Dermis blood vessel endothelial cell (primary cell): ENCODE measurements at places on chromosomes 7 and 10.

GRCh38 chr7:125412890-125413665 lies 483.5 kb upstream of the POT1 start:
- no peak for DNase-seq

DNA sequence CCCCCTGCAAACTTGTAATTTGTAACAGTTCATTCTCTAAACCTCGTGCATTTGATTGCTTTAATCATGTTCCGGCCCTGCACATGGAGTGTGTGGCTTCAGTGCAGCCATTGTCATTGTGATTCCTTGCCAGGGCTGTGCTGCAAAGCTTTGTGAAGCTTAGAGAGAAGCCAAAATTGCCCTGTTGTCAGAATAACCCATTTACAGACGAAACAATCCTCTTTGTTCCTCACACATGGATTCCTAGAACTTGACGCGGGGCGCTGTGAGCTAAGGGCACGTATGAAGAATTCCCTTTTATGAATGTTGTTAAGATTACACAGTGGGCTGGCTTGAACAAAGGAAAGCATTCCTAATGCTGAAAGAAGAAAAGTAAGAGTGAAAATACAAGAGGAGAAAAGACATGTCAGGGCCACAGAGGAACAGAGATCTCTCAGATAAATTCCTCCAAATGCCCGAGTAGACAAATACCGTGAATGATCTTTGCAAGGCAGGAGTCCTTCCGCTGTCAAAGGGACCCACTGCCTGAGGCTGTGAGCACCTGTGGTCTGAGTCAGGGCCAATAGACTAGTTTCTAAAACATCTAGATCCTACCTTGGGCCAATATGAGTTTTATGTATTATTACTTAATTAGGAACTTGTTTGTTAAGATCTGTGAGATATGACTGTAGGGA lies 205.4 kb upstream of the C7orf33 start:
- no peak for DNase-seq

DNA sequence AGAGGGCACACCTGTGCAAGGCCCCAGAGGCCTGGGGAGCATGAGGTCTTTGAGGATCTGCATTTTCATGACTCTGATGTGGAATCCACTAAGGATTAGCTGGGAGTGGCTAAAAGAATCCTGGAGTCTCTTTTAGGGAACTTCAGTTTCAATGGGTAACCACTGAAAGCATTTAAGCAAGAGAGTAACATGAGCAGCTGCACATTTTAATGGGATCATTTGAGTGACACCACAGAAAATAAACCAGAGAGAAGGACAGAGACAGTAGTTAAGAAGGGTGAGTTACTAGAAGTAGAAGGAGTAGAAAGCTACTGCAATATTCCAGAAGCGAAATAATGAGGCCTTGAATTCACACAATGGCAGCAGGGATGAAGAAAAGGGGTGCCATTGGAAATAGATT lies 5.2 kb downstream of the GOT1 start:
- DNase-seq: no peak

DNA sequence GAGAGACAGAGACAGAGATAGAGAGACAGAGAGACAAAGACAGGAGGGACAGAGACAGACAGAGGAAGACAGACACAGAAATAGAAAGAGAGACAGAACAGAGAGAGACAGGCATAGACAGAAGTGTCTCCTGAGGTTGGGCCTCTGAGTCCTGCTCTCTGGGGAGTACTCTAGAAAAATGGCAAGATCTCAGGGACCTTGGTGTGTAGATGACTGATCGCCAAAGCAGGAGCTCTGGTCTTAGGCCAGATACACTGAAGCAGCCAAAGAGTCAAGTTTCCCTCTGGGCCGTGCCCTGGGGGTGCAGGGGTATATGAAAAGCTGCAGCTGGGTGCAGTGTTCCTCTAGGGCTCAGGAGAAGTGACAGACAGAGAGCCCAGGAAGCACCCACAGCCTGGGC lies 176.6 kb upstream of the TNS3 start:
- DNase-seq: no peak

DNA sequence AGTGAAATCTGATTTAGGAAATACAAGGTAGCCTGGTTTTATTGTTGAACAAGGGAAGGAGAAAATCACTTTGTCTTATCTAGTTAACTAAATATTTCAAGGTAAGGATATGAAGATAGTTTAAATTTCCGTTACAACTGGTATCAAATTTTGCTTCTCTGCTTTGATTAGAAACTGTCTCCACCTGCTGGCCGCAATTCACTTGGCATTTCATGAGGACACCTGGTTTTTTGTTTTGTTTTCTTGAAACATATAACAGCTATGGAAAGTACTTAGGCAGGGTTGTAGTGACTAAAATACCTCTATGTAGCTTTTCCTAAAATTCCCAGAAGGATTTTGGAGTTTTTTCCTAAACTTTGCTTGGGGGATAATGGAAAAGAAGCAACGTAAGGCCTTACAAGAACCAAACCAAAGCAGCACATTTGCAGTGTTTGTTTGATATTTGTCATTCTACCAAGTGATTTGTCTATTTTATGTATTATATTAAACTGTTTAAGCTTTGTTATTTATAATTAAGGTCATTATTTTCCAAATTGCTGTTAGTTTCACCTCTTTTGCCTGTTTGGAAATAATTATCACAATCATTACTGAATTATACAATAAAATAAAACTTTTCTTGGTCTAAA lies 73.6 kb downstream of the AHCYL2 start:
- DNase-seq: peak; percentile 75

DNA sequence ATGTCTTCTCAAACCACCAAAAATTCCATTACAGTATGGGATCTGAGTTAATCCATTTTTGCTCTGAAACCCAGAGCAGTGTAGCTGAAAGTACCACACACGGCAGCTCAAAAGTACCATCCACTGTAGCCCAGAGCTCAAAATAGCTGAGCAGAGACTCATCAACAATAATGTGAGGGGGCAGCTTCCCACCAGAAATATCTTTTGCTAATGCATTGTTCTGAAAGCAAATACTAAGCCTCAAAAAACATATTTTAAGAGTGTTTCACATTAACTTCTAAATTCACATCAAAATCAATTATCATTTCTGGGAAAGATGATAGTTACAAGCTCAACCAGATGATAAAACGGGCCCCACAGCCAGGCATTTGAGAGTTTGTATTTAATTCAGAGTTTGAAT lies 73.7 kb downstream of the ABLIM1 start:
- DNase-seq: no peak

- no peak for DNase-seq
These were observed 99.1 kb downstream of the ALOX5 start for GRCh38 chr10:45473126-45473525.

DNA sequence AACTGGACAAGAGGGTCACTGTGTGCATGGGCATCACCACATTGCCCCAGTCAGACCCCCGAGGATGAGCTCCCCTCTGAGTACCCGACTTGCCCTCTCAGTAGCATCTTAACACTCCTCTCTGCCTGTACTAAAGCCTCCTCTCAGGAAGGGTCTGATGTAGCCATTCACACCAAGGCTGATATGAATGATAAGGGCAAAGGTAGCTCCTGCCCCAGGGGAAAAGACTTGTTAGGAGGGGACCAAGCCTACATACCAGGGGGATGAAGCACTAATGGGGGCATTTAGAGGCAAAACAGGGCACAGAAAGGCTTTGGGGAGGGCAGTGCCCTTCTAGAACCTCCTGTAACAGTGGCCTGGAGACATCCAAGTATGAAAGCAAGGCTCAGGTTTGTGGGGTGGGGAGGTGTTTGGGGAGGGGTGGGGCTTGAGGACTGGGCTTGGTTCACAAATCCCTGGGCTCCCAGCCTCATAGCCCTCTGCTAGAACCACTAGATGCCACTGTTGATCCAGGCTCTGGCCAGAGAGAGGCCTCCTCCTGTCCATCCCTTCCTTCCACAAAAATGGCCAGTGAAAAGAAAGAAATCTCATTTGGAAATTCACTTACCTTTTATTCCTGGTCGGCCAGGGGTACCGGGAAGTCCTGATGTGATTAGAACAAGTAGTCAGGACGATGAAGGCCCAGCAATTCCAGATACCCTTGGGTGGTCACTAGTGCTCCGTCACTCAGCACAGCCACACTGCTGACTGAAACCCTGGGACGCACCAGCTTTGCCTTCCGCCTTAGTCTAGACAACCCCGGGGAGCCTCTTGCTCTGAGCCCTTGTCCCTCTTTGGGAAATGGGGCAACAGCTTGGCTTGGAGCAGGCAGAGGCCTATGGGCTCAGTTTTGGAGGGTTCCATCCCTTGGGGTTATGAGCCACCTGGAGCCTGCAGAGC lies 40.3 kb downstream of the COL17A1 start:
- DNase-seq: peak; percentile 88

DNA sequence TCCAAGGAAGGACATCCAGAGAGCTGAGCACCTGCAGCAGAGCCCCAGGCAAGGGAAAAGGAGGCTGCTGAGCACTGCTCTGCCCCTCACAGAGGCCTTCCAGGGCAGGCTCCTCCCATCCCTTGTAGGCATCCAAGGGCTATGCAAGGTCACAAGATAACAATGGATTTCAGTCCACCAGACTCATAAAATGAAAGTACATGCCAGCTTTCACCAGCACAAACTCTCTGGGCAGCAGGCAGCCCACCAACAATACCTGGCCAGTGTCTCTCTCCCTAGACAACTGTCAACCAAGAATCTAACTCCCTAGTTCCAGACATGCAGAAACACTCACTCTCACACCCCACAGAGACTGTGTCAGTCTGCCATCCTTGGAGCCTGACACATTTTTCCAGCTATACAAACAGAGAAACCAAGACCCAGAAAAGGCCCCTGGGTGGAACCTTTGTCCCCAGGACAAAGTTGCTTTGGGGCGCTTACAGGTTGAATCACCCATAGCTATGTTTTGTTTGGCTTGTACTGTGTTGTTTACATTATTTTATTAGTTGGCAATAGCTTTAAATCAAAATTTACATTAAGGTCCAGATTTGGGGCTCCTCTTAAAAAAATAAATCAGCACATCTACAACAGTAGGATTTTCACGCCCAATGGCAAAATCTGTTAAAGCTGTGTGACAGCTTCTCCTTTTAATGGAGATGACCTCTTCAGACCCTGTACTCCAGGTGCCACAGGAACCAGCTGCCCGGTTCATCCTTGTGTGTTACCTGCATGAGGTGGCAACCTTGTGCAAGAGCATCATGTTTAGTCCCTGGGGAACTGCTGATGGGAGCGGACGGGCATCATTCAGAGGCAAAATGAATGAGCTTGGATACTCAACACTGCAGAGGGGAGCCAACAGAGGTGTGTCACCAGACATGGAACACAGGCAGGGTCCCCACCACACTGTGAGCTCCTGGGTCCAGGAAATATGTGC lies 5.2 kb downstream of the GRID1 start:
- no peak for DNase-seq

DNA sequence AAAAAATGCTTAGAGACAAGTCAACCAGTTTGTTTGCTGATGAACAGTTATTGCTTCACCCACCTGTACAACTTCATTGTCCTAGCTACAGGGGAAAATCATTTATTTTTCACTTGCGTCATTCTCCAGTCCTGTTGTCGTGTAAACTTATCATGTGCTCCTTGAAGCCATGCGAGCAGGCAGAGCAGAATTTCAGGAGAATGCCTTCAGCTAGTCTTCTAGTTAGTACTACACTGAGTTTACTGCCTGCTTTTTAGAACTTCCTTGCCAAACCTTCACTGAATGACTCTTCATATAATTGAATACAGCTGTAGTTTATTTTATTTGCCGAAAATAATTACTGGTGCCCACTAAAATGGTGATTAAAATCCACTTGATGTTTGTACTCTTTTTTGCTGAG lies 15.6 kb downstream of the RPA3 start:
- DNase-seq: no peak

- DNase-seq: peak; percentile 89
These were observed at the start of gene UNC5B for GRCh38 chr10:71212318-71213126. TSS of gene UNC5B (plus strand) at chr10:71212570. CDS start at chr10:71212986, 416 bp downstream.

DNA sequence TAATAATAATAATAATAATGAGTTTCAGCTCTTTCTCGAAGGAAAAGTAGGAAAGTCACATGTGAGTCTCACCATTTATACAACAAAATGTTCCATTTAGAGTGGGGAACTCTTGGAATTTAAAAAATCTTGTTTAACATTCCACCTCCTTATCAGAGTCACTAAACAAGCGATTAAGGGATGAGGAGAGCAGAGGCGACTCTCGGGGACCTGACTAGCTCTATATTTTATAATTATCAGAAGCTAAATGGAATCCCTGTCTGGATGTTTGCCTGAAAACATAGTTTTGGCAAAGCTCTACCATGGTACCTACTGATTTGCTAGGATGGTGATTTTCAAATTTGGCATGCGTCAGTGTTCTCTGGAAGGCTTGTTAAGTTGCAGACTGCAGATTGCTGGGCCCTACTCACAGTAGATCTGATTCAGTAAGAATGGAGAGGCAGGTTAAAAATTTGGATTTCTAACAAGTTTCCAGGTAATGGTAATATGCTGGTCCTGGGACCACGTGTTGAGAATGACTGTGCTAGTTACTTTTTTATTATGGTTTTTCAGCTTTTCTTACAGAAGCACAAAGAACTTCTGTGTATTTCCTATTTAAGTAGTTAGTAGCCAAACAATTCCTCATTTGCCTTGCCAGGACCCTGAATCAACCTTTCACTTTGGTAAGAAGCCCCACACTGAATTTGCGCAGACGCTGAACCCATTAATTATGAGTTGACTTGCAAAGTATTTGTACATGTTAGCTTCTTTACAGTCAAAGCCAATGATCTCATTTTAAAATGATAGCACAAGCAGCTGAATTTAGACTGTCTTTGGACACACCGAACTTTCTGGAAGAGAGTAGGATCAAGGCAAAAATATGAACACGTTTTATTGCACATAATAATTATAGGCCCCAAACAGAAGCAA lies 39.5 kb downstream of the CPED1 start:
- DNase-seq: no peak

DNA sequence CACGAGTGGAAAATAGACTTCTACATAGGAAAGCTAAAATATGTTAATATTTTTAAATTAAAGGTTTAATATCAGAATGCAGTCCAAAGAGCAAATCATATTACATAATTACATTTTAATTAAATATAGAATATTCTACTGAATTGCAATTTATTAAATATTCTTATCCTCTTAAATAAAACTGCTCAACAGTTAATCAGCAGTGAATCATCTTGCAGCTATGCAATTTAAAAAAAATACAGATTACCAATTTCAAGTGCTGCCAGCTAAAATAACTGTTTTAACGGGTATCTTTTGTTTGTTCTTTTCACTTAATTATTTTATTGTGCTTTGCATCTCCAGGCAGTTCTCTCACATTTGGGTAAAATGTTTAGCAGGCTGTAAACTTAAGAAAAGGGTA lies 82.2 kb downstream of the ZNRF2 start:
- no peak for DNase-seq

GRCh38 chr7:47418601-47419309 lies 163.2 kb downstream of the TNS3 start:
- DNase-seq: no peak

- DNase-seq: no peak
These were observed 2.3 kb downstream of the UNCX start for GRCh38 chr7:1234881-1235500.

- peak; percentile 42 for DNase-seq
These were observed 29.8 kb downstream of the SNX10 start for GRCh38 chr7:26321435-26321834.

- DNase-seq: no peak
These were observed 1187.8 kb downstream of the CNTNAP2 start for GRCh38 chr7:147304376-147304775.

GRCh38 chr10:123521556-123521955 lies 144.6 kb upstream of the GPR26 start:
- DNase-seq: no peak
